RPMI7951 (cell line): ENCODE measurements at places on chromosomes 2 and 18.

DNA sequence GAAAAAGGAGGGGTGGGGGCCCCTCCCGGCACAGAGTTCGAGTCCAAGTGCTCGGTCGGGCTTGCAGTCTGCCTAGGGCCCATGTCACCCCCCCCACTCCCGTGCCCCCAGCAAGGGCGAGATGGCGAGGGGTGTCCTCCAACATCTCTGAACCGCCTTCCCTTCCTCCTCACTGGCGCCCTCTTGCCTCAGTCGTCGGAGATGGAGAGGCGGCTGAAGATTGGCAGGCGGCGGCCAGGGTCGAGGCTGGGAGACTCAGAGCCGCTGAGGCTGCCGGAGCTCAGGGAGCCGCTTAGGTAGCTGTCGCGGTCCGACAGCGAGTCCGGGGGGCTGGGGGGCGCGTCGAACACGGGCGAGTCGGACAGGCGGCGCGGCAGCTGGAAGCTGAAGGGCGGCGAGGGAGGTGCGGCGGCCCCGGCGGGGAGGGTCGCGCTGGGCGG lies 2.3 kb downstream of the ZFP36L2 start:
- peak; percentile 73 for DNase-seq

DNA sequence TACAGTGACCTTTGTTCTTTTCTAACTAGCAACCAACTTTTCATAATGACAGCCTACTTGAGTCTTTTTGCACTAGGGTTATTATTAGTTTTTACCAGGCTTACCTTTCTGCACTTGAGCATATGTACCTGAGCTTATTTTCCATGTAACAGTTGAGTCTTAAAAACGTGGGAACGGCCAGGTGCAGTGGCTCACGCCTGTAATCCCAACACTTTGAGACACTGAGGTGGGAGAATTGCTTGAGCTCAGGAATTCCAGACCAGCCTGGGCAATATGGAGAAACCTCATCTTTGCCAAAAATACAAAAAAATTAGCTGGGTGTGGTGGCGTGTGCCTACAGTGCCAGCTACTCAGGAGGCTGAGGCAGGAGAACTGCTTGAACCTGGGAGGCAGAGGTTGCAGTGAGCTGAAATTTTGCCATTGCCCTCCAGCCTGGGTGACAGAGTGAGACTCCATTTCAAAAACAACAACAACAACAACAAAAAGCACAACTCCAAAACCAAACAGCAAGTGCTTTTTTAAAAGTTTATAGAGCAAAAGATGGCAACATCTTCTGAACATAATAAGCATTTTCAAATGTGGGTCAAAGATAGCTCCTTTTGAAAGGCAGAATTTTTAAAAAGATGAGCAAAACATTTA lies 57.1 kb upstream of the CD28 start:
- DNase-seq = no peak

DNA sequence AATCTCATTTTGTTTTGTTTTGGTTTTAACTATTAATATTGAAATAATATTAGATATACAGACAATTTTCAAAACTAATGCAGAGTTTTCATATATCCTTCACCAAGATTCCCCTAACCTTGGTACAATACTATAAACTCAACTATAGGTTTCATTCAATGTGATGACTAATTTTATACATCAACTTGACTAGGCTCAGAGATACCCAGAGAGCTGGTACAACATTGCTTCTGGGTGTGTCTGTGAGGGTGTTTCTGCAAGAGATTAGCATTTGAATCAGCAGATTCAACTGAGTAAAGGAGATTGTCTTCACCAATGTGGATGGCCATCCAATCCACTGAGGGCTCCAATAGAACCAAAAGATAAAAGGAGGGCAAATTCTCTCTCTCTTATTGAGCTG lies 221.3 kb upstream of the CRIM1 start:
- no peak for DNase-seq

DNA sequence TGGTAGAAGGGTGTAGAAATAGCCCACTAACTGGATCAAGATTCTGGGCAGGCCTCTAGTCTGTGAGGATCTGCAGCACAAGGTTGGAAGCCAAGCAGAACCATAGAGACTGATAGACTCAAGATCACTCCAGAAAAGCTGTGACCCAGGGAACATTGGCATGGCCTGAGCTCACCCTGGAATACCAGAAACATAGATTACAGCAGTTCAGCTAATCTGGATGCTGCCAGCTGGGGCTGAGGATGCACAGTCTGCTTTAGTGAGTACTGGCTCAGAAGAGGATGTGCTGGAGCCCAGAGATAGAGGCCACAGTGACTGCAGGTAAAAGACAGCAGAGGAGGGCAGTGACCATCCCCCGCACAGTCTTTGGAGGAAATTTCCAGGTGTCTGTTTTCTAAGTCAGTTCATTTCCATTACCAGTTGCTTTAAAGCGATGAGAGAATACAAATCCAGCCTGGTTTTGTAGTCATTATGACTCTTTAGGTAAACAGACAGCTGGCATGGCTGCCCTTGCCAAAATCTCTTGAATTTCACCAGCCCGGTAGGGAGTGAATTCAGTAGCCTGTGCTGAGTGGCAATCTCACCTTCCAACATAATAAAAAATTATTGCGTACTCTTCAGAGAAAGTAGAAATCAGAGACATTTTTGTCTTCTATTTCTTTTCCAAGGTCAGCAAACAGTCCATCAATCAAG lies 119.2 kb downstream of the ANTXR1 start:
- DNase-seq = no peak

- DNase-seq = no peak
Measured at GRCh38 chr2:30237966-30238800, 6.8 kb downstream of the LBH start.
